ENCODE measurements at places on chromosomes 5 and 9. TPM values are rescaled to one million over a fixed set of nuclear protein-coding genes. Genes with fewer than 3 reads are reported as not detected.

- no peak for DNase-seq
- H3K4me3 ChIP-seq: no peak overlapping the region
- H3K4me1 ChIP-seq: peaks cover 46% of the 10 kb centered on the region
Observed at GRCh38 chr5:39394946-39395345, 29.8 kb downstream of the DAB2 start.

- DNase-seq: no peak
- no peaks in the 10 kb centered on the region for H3K27me3 ChIP-seq
- no peak overlapping the region for H3K27ac ChIP-seq
- no peak overlapping the region for H3K4me3 ChIP-seq
- no peaks in the 10 kb centered on the region for H3K36me3 ChIP-seq
- no peaks in the 10 kb centered on the region for H3K4me1 ChIP-seq
Observed at GRCh38 chr5:50759526-50760270, 93.3 kb downstream of the PARP8 start.

KIF4B gene
- total RNA-seq: not detected

DNA sequence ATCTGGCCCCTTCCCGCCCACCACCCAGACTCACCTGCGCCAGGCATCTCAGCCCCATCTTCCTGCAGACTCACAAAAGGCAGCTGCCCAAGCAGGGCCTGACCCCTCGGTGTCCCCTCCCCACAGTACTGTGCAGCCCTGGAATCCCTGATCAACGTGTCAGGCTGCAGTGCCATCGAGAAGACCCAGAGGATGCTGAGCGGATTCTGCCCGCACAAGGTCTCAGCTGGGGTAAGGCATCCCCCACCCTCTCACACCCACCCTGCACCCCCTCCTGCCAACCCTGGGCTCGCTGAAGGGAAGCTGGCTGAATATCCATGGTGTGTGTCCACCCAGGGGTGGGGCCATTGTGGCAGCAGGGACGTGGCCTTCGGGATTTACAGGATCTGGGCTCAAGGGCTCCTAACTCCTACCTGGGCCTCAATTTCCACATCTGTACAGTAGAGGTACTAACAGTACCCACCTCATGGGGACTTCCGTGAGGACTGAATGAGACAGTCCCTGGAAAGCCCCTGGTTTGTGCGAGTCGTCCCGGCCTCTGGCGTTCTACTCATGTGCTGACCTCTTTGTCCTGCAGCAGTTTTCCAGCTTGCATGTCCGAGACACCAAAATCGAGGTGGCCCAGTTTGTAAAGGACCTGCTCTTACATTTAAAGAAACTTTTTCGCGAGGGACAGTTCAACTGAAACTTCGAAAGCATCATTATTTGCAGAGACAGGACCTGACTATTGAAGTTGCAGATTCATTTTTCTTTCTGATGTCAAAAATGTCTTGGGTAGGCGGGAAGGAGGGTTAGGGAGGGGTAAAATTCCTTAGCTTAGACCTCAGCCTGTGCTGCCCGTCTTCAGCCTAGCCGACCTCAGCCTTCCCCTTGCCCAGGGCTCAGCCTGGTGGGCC, 1.9 kb downstream of the IL13 start:
- peaks cover 14% of the 10 kb centered on the region for H3K4me1 ChIP-seq
- no peak for DNase-seq
- H3K36me3 ChIP-seq: no peaks in the 10 kb centered on the region

- no peaks in the 10 kb centered on the region for H3K4me1 ChIP-seq
- no peaks in the 10 kb centered on the region for H3K36me3 ChIP-seq
- no peak overlapping the region for H3K4me3 ChIP-seq
- no peaks in the 10 kb centered on the region for H3K27me3 ChIP-seq
Observed at GRCh38 chr9:74478606-74479005, 18.5 kb upstream of the RORB start.

- no peak overlapping the region for H3K4me3 ChIP-seq
- H3K36me3 ChIP-seq: no peaks in the 10 kb centered on the region
- no peaks in the 10 kb centered on the region for H3K4me1 ChIP-seq
- no peaks in the 10 kb centered on the region for H3K27me3 ChIP-seq
- DNase-seq: no peak
Observed at GRCh38 chr9:107940616-107941595, 451.3 kb upstream of the KLF4 start.

DNA sequence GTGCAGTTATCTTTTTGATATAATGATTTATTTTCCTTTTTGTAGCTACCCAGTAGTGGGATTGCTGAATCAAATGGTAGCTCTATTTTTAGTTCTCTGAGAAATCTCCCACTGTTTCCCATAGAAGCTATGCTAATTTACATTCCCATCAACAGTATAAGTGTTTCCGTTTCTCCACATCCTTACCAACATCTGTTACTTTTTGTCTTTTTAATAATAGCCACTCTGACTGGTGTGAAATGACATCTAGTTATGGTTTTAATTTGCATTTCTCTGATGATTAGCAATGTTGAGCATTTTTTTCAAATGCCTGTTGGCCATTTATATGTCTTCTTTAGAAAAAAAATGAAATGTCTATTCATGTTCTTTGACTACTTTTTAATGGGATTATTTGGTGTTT, 94.7 kb downstream of the SERINC5 start:
- H3K27me3 ChIP-seq: no peaks in the 10 kb centered on the region
- H3K27ac ChIP-seq: no peak overlapping the region
- DNase-seq: no peak
- H3K36me3 ChIP-seq: peaks cover 25% of the 10 kb centered on the region
- H3K4me3 ChIP-seq: no peak overlapping the region

- H3K27ac ChIP-seq: peak overlapping the region; percentile 30
- no peak overlapping the region for H3K4me3 ChIP-seq
- peaks cover 98% of the 10 kb centered on the region for H3K36me3 ChIP-seq
- peaks cover 55% of the 10 kb centered on the region for H3K4me1 ChIP-seq
Observed at GRCh38 chr5:68279984-68280383, 64.4 kb downstream of the PIK3R1 start.

DNA sequence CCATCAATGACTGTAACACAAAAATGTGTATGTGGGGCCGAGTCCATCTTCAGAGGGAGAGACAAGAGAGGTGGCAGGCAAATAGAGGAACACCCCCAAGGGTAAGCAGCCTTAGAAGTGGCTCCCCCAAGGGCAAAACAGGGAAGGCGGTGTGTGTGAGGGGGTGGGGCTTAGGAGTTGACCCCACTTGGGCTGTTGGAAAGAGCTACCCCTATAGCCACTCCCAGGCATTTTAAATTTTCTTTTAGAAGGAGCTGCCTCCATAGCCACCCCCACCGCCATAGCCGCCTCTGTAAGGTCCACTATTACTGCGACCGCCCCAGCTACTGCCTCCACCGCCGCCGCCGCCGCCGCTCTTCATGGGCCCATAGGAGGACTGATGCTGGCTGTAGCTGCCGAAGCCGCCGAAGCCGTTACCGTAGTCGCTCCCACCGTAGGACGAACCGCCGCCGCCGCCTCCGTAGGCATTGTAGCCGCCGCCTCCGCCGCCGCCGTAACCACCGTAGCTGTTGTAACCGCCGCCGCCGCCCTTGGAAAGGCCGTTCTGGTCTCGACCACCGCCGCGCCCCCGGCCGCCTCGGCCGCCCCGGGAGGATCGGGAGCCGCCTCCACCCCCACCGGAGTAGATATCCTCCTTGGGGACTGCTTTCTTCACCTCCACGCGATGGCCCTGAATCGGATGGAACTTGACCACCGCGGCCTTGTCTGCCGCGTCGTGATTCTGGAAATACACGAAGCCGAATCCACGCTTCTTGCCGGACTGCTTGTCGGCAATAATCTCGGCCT, 1.1 kb downstream of the HNRNPA0 start:
- no peaks in the 10 kb centered on the region for H3K36me3 ChIP-seq
- peak overlapping the region; percentile 85 for H3K4me3 ChIP-seq
- peaks cover 68% of the 10 kb centered on the region for H3K4me1 ChIP-seq
- H3K27me3 ChIP-seq: no peaks in the 10 kb centered on the region
- peak overlapping the region; percentile 95 for H3K27ac ChIP-seq
- DNase-seq: peak; percentile 32

- DNase-seq: no peak
- H3K27ac ChIP-seq: no peak overlapping the region
- no peaks in the 10 kb centered on the region for H3K36me3 ChIP-seq
- no peak overlapping the region for H3K4me3 ChIP-seq
Observed at GRCh38 chr5:34688015-34688810, 32.1 kb downstream of the RAI14 start.

SOX30 gene
- total RNA-seq: 0.08 TPM

GRCh38 chr9:13716090-13716489, 436.6 kb upstream of the MPDZ start:
- no peak overlapping the region for H3K27ac ChIP-seq
- H3K4me3 ChIP-seq: no peak overlapping the region
- peaks cover 31% of the 10 kb centered on the region for H3K4me1 ChIP-seq

GRCh38 chr5:41203033-41203432, 10.3 kb downstream of the C6 start:
- H3K36me3 ChIP-seq: no peaks in the 10 kb centered on the region
- no peaks in the 10 kb centered on the region for H3K27me3 ChIP-seq
- no peak overlapping the region for H3K4me3 ChIP-seq
- H3K27ac ChIP-seq: no peak overlapping the region

DPH7 gene
- 18.0 TPM for total RNA-seq

SPINK7 gene
- total RNA-seq: not detected

DNA sequence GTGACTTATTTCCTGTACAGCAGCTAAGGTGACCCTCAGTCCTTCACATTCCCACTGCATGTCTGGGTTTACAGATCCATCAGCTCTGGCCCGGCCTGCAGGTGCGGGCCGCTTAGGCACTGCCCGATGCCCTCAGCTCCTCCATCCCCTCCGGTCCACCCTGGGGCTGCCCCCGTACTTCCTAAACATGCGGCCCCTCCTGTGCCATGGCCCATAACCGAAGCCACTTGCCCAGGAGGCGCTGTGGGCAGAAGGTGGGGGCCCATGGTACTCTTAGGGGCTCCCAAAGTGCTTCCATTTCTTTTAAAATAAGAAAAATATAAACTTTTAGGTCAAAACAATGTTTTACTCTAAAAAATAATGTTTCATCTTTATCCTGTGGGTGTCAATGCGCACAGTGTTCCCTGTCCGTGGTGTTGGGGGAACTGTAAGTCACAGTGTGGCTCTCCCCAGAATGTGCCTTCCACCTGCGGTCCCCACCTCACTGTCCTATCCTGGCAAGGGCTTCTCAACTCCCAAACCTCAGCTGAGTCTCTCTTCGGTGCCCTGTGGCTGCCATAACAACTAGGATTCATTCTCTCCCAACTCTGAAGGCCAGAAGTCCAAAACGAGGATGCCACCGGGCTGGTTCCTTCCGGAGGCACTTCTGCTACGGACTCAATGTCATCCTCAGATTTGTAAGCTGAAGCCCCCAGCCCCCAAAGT, 132.7 kb upstream of the LPCAT1 start:
- H3K36me3 ChIP-seq: no peaks in the 10 kb centered on the region
- peaks cover 95% of the 10 kb centered on the region for H3K27me3 ChIP-seq
- H3K27ac ChIP-seq: no peak overlapping the region
- H3K4me3 ChIP-seq: no peak overlapping the region

All from left ventricle myocardium inferior (tissue), 1 donor.